ENCODE measurements at places on chromosomes 6 and 20. TPM values are rescaled to one million over a fixed set of nuclear protein-coding genes. Genes with fewer than 3 reads are reported as not detected.

The TXNDC5 gene
- total RNA-seq, result 136 TPM

The IL17F gene
- not detected for total RNA-seq

DNA sequence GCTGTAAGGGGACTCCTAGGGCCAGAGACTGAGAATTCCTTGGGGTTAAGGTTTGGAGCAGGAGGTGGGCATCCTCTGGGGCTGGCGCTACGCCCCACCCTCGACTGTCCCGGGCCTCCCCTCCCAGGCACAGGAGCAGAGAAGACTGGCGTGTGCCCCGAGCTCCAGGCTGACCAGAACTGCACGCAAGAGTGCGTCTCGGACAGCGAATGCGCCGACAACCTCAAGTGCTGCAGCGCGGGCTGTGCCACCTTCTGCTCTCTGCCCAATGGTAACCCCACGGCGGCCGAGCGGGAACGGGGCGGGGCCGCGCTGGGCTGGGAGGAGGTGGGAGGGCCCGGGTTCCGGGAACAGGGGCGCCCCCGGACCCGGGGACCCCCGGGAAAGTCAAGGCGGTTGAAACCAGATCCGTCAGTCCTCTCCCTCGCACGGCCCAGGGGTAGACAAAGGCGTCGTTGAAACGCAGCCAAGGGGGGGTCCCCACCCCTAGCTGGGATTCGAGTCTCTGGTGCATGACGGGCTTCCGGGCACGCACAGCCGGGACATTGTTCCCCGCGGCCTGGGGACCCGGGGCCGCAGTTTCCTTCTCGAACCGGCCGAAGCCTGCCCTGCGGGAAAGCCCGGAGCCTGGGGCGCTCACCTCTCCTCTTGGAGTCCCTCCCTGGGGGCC, 844 bp downstream of the WFDC2 start:
- DNase-seq, result no peak

GRCh38 chr20:42294976-42295375, 676.8 kb upstream of the CHD6 start:
- DNase-seq, result no peak

DNA sequence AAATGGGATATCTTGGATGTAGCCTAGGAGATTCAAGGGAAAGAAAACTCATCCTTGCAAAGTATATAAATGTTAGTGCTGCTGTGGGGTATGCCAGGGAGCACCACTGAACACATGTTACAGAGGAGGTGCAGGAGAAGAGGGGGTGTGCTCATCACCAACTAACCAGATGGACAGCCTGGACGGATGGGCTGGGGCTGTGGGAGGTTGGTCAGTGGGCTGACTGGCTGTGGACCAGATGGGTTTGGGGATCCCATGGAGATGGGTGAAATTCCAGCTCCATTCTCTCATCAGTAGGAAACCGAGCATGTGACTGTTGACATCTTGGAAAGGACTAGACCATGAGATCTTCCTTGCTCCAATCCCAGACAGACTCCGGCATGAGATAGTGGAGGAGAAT, 201.0 kb downstream of the LRFN2 start:
- no peak for DNase-seq

DNA sequence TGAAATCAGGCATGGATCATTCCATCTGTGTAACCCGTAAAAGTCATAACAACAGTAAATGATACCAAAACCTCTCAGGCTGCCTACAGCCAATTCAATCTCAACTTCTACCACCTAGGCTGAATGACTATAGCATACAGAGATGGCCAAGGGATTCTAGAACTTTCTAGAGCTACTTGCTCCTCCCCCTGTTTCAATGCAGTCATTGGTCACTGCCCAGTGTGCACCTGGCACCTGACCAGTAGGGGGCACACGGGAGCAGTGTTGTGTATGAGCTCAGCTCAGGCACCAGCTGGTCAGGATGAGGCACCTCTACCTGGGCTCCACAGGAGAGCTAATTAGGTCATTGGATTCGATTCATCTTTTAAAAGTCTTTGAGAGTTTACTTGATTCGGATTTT, 86.2 kb downstream of the PLEKHG1 start:
- no peak for DNase-seq

DNA sequence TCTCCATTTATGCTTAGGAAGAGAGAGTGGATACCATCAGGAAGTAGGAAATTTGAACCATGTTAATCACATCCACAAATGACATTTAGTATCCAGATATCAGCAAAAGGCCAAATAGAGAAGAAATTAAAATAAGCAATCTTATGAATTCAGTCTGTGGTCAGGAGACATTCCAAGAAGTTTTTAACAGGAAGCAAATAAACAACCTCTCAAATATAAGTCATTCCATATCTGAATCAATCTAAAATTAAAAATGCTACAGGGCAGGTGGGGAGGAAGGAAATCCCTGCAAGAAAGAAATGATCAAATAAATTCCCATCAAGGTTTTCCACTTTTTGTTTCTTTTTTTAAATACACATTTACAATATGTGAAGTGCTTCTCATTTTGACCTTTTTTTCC, 520.6 kb downstream of the LMBRD1 start:
- DNase-seq, result no peak

GRCh38 chr20:19295076-19295475, 82.6 kb downstream of the SLC24A3 start:
- no peak for DNase-seq

DNA sequence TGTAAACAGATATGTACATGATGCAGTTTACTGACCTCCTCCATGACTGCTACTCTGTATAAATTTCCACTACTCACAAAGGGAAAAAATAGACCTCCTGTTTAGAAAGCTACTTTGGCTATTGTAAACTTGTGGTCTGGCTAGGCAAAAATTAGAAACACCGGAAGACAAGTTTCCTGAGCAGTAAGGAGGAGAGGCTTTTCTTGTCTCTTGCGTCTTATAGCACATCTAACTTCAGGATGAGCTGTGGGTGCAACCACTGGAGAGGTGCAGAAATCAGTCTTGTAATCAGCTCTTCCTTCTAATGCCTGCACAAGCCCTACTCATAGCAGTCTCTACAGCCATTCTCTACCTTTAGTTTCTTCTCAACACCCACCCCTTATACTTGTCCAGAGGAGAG, 296.5 kb upstream of the SLC35B3 start:
- DNase-seq, result no peak

DNA sequence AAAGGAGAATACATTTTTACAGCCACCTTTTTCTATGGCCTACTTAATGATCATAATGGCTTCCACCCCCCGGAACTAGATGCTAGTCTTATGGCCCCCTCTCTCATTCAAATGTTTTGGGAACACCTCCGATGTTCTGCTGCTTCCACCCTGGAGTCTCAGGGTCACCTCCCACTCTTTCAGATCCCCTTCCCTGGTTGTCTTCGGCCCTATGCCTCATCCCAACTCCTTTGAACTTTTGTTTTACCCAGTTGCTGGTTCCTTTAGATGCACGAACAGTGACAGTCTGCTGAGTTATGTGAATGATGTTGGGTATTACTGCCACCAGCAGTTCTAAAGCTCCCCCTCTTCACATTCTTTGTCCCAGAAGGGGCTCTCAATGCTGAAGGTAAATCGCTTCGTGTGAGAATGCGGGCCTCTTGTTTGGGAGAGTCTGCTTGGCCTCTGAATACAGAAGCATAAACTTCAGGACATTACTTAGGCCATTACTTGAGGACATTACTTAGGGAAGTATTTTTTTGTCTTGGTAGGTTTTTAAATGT, 309.1 kb downstream of the SOX4 start:
- DNase-seq, result no peak

All from skin of body (tissue), 3 donors.